Tibial nerve (tissue), 4 donors: ENCODE measurements at places on chromosomes 5 and 9. TPM values are rescaled to one million over a fixed set of nuclear protein-coding genes. Genes with fewer than 3 reads are reported as not detected.

- peak; percentile 82 for DNase-seq
Observed at GRCh38 chr9:131402738-131403492, 9.0 kb downstream of the PRRC2B start.

DNA sequence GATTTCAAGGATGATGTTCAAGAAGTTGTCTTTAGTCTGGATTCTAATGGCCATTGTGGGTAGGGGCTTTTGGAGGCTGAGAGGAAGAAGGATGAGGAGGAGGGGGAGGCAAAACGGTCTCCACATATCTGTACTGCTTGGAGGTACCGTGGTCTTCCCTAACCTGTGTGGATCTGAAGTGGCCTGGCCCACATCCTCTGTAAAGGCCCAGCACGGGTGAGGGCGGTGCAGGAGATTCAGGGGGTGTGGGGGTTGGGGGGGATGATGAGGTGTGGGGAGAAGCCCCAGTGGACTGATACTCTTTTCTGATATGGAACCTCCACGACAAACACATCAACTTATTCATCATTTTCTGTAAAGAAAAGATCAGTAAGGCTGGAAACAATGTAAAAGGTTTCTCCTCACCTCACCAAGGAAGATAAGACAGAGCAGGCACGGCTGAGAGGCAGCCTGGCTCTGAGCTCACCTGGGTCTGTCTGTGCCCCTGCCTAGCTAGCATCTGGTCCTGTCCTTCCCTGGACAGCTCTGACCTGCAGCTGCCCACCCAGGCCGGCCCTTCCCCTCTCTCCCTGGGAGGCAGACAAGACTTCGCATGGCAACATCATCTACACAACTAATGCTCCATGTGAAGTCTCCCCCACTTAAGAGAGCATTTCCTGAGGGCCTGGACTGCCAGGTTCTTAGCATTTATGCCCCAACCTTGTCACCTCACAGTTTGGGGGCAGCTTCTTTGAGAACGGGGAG is 5.6 kb upstream of the IL3 start:
- no peak for DNase-seq

DNA sequence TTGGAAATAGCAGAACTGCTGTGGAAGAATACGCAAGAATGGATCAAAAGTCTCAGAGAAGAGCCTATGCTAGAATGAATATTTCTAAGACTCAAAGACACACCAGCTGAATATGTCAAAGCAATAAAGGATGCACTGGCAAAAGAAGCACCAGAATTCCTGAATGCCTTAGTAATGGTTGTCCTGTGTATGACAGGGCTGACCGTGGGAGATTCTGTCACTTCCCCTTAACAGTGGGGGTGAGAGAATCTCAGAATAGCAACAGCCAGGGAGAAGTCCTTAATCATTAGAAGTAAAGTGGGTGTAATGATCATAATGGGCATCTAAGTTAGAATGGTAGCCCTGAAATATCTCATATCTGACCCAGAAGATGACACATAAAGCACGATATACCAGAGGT is 14.6 kb upstream of the PRR16 start:
- DNase-seq, result no peak

DNA sequence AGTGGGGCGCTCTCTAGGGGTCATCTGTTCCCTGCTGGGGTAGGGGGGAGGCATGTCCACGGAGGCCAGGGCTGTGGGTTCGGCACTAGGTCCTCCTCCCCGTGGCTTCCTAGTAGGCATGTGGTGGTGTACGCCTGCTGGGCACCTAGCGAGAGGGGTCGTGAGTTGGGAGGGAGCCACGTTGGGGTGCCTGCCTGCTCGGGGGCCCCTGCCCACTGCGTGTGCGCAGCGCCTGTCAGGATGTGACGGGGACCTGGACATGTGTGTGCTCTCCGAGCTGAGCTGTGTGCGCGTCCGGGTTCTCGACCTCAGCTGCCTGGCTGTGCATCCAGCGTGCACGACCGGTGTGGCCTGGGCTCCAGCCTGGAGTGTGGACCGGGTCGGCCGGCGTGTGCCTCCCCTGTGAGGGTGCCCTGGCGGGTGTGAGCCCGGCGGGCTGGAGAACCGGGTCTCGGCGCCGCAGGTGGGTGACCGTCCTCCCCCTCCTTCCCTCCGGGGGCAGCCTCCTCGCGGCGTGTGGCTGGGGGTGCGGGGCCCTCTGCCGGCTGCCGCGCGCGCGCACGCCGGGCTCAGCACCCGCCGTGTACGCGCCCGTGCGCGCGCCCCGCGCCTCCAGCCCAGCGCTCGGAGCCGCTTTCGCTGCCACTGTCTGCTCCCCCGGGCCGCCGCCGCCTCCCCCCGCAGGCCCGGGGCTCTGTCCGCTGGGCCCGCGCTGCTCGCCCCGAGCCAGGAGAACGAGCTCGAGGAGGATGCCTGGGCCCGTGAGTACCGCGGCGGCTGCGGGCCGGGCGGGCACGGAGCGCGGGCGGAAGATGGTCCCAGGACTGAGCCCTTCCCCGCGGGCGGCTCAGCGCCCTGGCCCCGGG is at the start of gene PRR7:
PRR7 (plus strand) TSS at position 615 of the 866 bp plus-strand sequence. CDS start 8,254 bp downstream, outside the sequence.
- DNase-seq, result no peak

GRCh38 chr5:178995341-178995690 is 196 bp upstream of the GRM6 start:
- DNase-seq, result no peak

- DNase-seq, result no peak
Observed at GRCh38 chr5:148817606-148818005, 8.8 kb upstream of the ADRB2 start.

Gene CEP72
- 6.3 TPM for total RNA-seq

DNA sequence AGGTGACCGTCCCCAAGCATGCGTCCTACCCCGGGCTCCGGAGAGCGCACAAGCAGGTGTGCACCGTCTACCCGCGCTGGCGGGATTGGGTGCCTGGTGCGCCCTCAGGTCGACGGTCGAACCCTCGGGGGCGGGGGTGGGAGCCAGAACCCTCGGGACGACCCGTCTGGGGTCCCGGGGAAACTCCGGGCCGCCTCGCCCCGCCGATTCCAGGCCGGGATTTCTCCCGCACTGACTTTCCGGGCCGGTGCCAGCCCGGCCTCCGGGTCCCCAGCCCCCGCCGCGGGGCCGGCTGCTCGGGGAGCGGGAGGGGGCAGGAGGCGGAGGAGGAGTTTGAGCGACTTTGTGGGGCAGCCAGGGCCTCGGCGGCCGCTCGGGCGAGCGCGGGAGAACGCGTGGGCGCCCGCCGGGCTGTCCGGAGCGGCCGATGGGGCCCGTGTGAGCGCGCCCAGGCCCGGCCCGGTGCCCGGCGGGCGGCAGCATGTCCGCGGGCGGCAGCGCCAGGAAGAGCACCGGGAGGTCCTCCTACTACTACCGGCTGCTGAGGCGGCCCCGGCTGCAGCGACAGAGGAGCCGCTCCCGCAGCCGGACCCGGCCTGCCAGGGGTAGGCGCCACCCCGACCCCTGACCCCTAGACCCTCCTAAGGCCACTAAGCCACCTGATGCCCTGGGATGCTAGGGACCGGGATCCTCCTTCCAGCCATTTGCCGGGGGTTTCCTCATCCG is at the start of gene DAB2IP:
DAB2IP (plus strand) TSS at position 340 of the 726 bp plus-strand sequence; CDS start at position 482, 142 bp downstream.
- DNase-seq, result no peak

- no peak for DNase-seq
Observed at GRCh38 chr5:11863911-11864310, 40.3 kb downstream of the CTNND2 start.

GRCh38 chr9:2340046-2340760 is 281.4 kb upstream of the VLDLR start:
- no peak for DNase-seq

- no peak for DNase-seq
Observed at GRCh38 chr5:39586185-39586584, 161.4 kb upstream of the DAB2 start.

Gene EQTN
- total RNA-seq, result 2.7 TPM

DNA sequence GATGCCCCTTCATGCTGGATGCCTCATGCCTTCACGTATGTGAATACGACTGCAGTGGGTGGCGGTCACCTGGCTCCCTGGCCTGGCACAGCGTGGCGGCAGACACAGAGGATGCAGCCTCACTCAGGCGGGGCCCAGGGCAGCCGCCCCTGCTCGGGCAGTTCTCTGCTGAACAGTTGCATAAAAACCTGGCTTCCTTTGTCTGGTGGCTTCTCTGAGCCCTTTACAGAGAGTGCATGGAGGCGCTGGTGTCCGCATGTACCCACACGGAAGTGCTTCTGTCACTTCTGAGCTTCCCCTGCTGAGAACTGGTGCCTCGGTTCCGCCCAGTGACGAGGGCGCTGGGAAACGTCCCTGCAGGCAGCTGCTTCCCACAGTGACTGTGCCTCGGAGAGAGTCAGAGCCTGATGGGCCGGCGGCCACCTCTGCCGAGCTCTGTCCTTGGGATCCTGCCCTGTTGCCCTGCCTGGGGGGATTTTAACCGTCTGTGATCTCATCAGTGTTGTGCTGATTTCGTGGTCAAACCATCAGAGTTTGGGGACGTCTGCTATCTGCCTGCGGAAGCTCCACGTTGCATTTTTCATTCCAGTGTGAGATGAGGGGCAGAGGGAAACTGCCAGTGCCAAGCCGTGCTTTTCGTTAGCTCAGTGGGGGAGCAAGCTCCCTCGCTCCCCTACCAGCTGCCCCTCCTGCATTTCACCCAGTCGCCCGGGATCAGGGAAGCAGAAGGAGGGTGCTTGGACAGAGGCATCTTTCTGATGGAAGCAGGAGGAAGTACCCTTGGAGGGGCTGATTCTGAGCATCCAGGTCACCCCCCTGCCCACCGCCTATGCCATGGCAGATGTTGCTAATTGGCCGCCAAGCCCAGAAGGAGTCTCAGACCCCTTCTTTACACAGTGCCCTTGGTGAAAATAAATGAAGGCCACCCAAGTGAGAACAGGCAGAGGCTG is 153.0 kb upstream of the COL5A1 start:
- DNase-seq, result no peak

DNA sequence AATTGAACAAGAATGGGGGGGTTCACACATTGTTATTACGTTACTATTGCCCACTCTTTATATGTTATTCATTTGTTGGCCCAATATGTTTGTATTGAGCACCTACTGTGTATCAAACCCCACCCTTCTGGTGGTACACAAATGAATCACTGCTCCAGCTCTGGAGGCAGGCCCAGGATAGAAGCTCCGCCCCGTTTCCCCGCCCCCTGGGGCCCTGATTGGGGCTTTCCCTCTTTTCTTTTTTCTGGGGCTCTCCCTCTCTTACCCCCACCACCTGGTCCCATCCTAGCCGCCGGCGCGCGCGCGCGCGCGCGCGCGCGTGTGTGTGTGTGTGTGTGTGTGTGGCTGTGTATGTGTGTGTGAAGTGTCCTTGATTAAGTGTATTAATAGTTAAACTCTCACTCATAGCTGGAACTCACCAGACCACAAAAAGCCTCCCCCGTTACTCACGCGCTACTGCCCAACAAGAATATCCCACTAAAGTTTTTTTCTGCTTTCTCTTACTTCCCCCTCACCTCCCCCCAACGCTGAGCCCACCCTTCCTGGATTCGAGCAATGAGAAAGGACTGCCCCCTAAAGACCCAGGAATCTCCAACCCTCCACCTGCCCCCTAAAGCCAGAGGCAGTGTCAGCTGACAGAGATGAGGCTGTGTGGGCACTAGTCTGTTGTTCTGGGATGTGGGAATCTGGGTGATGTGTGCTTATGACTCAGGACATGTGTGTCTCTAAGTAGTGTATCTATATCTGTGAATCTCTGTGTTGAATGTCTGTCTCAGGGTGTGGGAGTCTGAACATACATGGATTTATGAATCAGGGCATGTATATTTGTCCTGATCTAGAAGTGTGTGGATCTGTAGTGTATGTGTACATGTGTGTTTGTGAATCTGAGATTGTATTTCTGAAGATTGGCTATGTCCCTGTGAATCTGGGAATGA is 4.0 kb downstream of the CXXC5 start:
- DNase-seq, result peak; percentile 88

Gene EGFL7
- total RNA-seq, result 169 TPM

- DNase-seq, result no peak
Observed at GRCh38 chr9:130421802-130422276, 22.9 kb upstream of the ASS1 start.

GRCh38 chr5:173187054-173187743 is 42.9 kb downstream of the BNIP1 start:
- DNase-seq, result no peak

- no peak for DNase-seq
Observed at GRCh38 chr5:42787073-42787472, 24.6 kb downstream of the SELENOP start.

Gene HAPLN1
- total RNA-seq, result not detected

DNA sequence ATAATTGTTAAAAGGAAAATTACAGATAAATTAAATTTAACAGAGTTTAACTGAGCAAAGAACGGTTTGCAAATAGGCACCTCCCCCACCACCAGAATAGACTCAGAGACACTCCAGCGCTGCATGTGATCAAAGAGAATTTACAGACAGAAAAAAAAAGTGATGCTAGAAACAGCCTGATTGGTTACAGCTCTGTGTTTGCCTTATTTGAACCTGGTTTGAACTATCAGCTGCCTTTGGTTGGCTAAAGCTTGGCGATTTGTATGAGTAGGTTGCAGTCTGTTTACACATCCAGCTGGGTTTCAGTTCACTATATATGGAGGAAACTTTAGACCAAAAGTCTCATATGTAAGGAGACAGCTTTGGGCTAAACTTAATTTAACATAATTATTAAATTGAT is 249.1 kb downstream of the ENC1 start:
- no peak for DNase-seq

Gene ADAMTS2
- total RNA-seq, result 23.2 TPM
